CD4-positive, CD25-positive, alpha-beta regulatory T cell (primary cell): ENCODE measurements at places on chromosomes 6 and 20.
A peak's percentile ranks its signal among the peaks of the same experiment; 100 is the strongest.

- DNase-seq: no peak
These were observed 14.5 kb downstream of the OR2B2 start for GRCh38 chr6:27897580-27898206.

- peak; percentile 65 for DNase-seq
These were observed 28.4 kb downstream of the PAQR8 start for GRCh38 chr6:52390361-52390727.

- no peak for DNase-seq
These were observed 137.5 kb upstream of the SLC24A3 start for GRCh38 chr20:19074828-19075516.

GRCh38 chr20:20084296-20084752, 32.0 kb downstream of the CFAP61 start:
- no peak for DNase-seq

DNA sequence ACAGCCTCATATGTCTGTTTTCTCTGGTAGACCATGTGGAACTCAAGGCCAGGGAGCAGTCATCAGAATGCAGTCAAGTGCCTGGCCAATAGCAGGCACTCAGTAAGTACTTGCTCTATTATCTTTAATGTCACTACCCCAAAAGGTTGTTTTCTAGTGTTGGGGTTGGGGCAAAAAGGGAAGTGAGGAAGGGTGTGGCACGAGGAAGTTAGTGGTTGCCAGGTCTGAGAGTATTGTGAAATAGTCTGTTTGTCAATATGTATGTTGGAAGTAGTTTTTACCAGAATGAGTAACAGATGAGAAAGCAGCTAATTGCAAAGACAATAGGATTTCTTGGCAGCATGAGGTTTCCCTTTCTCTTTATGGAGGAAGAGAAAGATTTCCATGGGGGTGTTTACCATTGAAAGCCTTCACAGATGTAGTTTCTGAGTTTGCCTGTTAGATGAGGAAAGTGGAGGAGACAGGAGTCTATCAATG, 59.5 kb upstream of the ARMH2 start:
- no peak for DNase-seq

- no peak for DNase-seq
These were observed 6.3 kb upstream of the FOXF2 start for GRCh38 chr6:1382883-1383728.

DNA sequence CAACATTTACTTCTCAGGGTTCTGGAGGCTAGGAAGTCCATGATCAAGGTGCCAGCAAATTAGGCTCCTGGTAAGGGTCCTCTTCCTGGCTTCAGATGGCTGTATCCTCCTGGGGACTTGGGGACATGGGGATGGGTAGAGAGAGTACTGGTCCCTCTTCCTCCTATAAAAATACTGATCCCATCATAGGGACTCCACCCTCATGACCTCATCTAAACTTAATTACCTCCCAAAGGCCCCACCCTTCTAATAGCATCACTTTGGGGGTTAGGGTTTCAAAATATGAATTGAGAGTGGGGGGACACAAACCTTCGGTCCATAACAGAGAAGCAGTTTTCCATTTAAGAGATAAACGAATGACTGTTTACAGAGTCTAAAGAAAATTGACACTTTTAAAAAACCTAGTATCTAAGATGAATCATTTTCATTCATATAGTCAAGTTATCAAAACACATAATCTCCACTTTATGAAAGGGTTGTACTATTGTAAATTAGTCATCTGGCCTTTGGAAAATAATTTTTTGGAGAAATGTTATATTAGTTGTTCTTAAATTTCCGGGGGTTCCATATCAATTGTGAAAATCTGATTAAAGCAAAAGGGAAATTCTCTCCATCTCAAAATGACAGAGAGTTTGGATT, 33.5 kb downstream of the ELOVL5 start:
- DNase-seq: no peak

- DNase-seq: no peak
These were observed 39.6 kb upstream of the AFDN start for GRCh38 chr6:167786853-167787675.

- no peak for DNase-seq
These were observed 74.7 kb upstream of the TMEM170B start for GRCh38 chr6:11462742-11463397.

GRCh38 chr6:38481211-38481836, 158.4 kb downstream of the BTBD9 start:
- DNase-seq: no peak

GRCh38 chr6:137486416-137486815, 7.8 kb downstream of the OLIG3 start:
- DNase-seq: no peak

DNA sequence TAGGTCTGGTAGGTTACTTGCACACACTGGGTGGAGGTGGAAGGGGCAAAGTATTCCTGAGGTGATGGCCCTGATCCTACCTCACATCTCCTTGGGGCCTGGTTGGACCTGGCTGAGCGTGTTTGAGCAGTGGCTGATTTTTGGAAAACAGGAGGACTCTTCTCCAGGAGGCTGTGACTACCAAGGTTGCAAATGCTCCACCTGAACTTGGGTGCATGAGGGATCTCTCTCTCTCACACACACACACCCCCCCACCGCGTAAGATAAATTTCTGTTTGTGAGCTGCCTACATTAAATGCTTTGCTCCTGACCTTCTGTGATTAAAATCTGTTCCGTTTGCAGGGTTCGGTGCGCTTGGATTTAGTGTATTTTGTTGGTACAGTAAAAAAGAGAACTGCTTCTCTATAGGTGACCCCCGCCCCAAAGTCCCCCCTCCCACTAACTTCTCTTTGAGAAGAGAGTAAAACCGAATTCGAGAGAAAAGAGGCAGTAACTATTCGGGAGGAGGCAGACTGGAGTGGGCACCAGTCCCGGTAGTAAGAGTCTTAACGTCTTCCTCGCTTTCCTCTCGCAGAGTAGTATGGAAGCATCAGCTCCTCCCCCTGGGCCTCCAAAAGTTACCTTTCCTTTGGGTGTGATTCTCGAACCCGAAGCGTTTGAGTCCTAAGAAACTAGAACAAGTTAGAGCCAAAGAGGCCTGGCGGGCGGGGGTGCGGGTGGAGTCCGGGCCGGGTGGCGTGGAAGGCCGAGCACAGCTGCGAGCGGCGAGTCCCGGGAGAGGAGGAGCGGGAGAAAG, 585 bp upstream of the DSE start:
- no peak for DNase-seq

DNA sequence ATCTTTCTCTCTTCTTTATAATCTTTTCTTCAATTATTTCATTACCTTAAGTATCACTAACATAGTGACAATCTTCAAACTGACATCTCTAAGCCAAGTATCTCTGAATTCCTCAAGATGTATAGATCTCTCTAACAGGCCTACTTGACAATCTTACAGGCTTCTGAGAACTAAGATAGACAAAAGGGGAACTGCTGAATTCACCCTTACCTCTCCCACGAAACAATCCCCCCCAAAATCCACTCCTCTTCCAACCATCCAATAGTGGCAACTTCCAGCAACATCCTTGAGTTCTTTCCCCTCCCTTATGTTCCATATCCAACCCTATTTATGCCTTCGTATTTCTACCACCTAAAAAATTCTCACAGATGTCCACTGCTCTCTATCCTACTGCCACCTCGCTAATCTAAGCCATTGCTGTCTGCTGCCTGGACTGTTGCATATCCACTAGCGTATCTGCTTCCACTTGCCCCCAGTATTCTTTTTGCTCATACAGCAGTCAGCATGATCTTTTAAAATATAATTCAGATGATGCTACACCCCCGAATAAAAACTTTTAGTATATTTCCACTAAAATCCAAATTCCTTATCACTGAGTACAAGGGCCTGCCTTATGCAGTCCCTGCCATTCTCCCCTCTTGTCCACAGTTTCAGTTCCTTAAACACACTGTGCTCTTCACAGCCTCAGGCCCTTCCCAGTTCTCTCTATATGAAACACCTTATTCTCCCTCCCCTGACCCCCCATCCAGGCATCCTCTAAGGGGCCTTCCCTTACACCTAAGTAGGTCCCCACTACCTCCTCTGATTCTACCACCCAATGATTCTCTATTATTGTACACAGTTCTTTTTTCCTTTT, 8.0 kb downstream of the REPS1 start:
- DNase-seq: no peak

DNA sequence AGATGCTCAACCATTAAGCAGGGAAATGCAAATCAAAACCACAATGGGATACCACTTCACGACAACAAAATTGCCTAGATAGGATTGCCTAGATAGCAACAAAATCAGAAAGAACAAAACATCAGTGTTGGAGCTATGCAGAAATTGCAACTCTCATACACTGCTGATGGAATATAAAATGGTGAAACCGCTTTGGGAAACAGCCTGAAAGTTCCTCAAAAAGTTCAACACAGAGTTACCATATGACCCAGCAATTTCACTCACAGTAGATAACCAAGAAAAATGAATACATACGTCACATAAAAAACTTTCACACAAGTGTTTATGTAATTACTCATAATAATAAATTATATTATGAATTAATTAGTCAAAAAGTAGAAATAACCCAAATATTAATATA, 78.3 kb downstream of the MAFB start:
- DNase-seq: no peak

DNA sequence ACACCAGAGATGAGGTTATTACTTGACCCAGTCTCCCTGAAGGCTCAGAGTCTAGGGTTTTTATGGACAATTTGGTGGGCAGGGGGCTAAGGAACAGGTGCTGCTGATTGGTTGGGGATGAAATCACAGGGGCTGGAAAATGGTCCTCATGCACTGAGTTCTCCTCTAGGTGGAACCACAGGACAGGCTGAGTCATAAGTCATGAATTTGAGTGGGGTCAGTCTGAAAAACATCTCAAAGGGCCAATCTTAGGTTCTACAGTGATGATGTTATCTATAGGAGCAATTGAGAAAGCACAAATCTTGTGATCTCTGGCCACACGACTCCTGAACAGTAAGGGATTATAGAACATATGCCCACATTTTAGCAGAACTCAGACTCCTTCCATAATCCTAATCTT, 5.9 kb upstream of the MRS2 start:
- DNase-seq: no peak

DNA sequence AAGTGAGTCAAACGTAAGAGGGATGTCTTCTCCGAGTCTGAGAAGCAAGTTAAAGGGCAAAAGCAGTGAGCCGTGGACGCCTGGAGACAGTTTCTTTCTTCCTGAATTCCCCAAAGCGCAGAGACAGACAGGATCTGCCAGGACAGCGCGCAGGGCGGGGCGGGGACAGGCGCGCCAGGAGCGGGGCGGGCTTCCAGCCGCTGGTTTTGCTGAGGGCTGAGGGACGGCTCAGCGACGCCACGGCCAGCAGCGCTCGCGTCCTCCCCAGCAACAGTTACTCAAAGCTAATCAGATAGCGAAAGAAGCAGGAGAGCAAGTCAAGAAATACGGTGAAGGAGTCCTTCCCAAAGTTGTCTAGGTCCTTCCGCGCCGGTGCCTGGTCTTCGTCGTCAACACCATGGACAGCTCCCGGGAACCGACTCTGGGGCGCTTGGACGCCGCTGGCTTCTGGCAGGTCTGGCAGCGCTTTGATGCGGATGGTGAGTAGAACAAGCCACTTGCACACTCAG, at the start of gene SCGN:
Gene SCGN (plus strand): TSS at position 209 of the 509 bp plus-strand sequence. CDS start 189 bp downstream, at position 398.
- no peak for DNase-seq

- DNase-seq: peak; percentile 48
These were observed 24.1 kb downstream of the STK4 start for GRCh38 chr20:44990425-44990824.

GRCh38 chr20:44540834-44541233, 19.0 kb upstream of the SERINC3 start:
- DNase-seq: no peak

DNA sequence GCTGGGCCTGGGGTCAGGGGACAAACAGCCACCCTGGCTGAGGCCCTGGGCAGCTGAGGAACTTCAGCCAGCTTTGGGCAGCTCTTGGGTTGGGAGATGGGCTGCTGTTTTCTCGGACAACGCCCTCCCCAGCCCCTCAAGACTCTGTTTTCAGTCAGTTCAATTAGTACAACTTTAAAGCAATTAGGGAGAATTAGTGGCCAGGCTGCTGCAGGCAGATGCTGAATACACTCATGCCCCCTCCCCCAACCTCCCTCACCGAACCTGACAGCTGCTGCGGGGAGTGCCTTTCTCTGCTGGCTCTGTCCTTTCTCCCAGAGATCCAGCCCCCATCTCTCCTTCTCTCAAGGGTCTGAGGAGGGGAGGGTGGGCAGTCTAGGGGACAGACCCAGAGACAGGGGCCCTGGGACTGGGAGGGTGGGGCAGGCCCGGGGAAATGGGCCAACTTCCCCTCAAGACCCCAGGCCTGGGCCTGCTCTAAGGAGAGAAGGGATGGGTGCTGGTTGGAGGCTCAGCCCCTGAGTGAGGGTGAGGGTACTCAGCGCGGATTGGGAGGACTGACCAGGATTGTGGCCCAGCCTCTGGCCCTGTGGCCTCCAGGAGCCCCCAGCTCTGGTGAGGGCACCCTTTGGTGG, 17.8 kb upstream of the MYT1 start:
- DNase-seq: no peak

DNA sequence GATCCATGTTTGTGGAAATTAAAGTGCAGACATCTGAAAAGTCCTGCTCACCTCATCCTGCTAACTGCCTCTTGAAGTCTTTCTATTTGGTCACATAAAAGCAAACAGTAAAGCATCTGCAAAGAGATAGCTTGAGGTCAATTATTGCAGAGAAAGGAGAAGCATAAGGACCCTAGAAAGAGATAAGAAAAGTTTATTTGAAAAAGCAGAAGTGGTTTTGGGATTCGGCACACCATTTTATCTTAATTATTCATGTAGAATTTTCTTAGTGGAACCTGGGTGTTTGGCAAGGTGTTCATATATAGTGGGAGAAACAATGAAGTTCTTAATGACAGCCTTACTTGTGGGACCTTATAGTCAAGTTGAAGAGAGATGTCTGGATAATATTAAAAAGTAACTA, 280.8 kb downstream of the CENPW start:
- DNase-seq: no peak

- DNase-seq: no peak
These were observed 321.1 kb upstream of the SULF2 start for GRCh38 chr20:48106428-48106827.

- no peak for DNase-seq
These were observed 25.6 kb upstream of the ARMH2 start for GRCh38 chr6:24824142-24824938.

DNA sequence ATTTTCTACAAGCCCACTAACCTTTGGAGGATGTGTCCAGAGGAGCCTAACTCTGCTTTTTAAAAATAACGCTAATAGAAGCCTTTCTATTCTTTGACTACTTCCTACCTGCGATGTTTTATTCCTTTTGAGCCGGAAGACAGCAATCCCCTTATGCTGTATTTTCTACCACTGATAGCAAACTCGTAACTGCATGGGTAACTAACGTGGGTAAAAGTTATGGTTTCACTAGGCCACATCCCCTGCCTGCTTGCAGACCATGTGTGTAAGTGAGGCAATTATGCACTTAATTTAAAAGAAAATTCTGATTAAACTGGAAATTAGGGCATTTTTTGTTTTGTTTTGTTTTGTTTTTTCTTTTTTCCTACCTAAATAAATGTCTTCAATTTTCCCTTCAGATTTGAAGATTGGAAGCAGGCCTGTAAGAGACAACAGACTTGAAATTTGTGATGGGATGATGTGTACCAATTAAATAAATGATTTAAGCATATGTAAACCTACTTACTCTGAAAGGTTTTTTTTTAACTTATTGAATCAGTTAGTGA, 931 bp downstream of the UFL1 start:
- DNase-seq: no peak

GRCh38 chr6:108661430-108661829, 100.7 kb downstream of the FOXO3 start:
- no peak for DNase-seq
